Skeletal muscle cell (primary cell): ENCODE measurements at places on chromosomes 2 and 18.
A peak's percentile ranks its signal among the peaks of the same experiment; 100 is the strongest.

- no peak for DNase-seq
These were observed 29.2 kb downstream of the HS6ST1 start for GRCh38 chr2:128289439-128289838.

DNA sequence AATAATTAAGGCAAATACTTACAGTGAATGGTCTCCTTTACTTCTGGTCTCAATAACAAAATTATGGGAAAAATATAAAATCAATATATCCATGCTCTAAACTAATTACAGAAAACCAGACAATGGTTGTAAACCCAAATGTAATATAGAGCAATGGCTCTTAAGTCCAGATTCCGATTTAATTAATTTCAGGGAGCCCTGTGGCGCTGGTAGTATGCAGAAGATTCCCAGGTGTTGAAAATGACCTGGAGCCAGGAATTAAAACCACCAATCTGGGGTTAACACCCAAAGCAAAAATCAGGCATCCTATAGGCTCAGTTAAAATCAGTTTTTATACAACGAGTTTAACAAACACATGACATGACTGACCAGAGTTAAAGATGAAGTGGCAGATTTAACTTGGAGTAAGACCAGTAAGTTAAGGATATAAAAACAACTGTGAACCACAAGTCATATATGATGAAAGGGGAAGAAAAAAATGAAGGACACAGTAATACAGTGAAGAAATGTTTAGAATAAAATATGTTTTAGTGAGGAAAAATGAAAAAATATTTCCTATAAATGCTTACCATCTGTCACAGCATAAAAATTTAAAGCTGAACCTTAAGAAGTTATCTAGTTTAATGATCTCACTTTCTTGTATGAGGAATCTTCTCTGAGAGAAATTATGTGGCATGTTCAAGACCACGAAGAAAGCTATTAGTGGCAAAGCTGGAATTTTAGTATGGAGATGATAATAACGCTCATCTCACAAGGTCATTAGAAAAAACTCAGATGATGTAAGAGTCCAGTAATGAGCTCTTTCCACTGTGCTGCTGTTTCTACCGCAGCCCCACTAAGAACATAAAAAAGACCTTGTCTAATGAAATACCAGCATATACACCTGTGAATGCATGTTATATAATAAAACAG is 45.8 kb upstream of the FLACC1 start:
- DNase-seq = no peak

- DNase-seq = no peak
These were observed 97.0 kb upstream of the SLC35G4 start for GRCh38 chr18:11512096-11513025.

GRCh38 chr2:241857041-241857541 is 1.6 kb downstream of the PDCD1 start:
- DNase-seq = no peak

GRCh38 chr2:138421971-138422335 is 79.6 kb upstream of the SPOPL start:
- DNase-seq = peak; percentile 56

GRCh38 chr2:33620-34019 is 12.7 kb downstream of the FAM110C start:
- no peak for DNase-seq
